Mammary epithelial cell (primary cell): ENCODE measurements at places on chromosomes 5 and 9. TPM values are rescaled to one million over a fixed set of nuclear protein-coding genes. Genes with fewer than 3 reads are reported as not detected.

GRCh38 chr5:172573986-172574870, 66.8 kb upstream of the NEURL1B start:
- DNase-seq: no peak

DNA sequence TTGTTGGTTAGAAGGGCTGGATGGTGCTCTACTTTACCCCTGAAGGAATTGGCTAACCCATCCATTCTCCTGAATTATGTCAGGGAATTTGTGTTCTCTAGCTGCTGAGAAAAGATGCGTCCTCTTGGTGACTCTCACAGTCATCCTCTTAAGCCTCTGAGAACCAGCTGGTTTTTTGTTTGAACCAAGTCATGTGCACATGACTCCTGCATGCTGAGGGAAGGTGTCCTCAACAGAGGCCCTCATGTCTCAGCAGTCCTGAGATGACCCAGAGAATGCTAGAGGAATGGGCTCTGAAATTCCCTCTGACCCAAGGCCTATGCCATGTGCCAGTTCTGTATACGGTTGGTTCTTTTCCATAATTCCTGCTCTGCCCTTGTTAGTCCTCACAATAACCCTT, 10.4 kb upstream of the C5orf63 start:
- DNase-seq: no peak

- DNase-seq: no peak
Measured at GRCh38 chr9:116566677-116567488, 120.2 kb upstream of the TRIM32 start.

- no peak for DNase-seq
Measured at GRCh38 chr5:83498585-83498984, 27.0 kb downstream of the VCAN start.

DNA sequence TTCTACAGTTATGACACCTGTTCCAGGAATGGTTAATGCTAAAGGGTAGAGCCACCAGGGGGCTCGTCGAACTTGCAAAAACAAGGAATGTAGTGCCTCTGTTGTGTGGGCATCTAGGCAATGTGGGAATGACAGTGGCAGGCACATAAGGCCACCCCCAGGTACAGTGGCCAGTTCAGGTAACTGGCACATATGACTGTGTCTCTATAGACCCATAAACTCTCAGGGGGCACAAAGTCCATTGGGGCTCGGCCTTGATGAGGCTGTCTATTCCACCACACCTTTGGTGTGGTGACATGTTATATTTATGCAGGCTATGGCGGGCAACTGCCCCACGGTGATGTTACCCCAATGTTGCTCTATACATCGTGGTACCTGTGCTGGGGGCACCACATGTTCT, 59.6 kb upstream of the FAM120A start:
- no peak for DNase-seq

GRCh38 chr9:82488313-82489200, 500.0 kb downstream of the SPATA31D1 start:
- peak; percentile 81 for DNase-seq

GRCh38 chr5:78716206-78716605, 67.6 kb upstream of the LHFPL2 start:
- no peak for DNase-seq

DNA sequence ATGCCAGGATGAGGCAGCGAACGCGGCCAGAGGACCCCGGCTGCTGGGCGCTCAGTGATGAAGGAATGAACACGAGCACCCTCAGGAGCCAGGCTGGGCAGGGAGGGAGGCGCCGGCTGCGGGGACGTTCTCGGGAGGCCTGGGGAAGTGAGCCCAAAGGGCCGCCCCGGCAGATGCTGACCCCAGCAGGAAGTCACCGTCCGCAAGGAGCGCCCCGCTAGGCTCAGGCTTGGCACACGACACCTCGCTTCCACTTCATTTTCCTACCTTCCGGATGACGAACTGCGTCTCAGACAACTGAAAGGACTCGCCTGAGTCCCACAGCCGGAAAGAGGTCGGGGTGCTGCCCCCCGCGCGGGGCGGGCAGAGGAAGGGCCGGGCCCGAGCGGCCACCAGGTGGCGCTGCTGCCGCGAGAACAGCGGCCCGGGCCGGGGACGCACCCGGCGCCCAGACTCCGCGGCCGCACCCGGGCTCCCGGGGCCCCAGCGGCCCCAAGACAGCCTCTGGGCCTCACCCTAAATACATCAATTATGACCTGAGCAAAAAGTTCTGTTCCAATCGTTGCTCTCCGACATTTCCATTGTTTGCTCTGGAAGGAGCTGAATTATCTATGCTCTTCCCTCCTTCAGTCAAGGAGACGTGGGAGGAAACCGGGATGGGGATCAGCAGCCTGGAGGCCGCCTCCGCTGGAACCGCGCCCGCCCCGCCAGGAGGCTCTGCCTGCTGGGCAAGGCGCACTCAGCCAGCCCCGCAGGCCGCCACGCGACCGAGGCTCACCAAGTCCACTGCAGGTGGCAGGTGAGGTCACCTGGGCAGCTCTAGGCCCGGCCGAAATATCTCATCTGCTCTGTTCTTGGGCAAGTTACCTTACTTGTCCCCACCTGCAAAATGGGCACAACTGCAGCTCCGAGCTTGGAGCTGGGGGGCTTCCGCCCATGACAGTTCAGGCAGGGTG, 107.0 kb downstream of the ZNF354C start:
- DNase-seq: no peak

- DNase-seq: no peak
Measured at GRCh38 chr9:32376285-32376684, 8.2 kb upstream of the ACO1 start.

GRCh38 chr5:137507150-137507549, 8.0 kb upstream of the SPOCK1 start:
- DNase-seq: no peak

DNA sequence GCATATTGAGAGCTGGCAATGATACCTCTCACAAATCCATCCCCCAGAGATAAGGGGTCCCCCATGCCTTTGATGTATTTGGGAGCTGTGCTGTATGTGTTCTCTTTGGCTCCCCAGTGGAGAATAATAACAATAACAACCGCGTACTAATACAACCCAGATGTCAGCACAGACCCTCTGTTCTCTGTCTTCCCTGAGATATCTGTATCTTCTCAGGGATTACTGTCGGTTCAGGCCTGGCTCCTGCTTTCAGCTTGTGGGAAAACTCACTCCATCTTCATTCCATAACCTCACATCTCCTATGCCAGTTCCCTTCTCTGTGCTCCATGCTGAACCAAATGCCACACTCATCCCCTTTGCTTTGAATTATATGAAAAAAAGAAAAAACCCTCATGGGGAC, 76.2 kb downstream of the TMC1 start:
- DNase-seq: no peak

- DNase-seq: peak; percentile 79
Measured at GRCh38 chr9:99389087-99390033, 167.3 kb downstream of the SEC61B start.

The TERT gene
- not detected for polyA plus RNA-seq

The CDX1 gene
- polyA plus RNA-seq: not detected

The SH3GL2 gene
- not detected for polyA plus RNA-seq

The LRRC70 gene
- 0.12 TPM for polyA plus RNA-seq
